ENCODE measurements at places on chromosomes 2 and 18. TPM values are rescaled to one million over a fixed set of nuclear protein-coding genes. Genes with fewer than 3 reads are reported as not detected.

The SCYGR4 gene
- not detected for total RNA-seq

The PELI1 gene
- 25.7 TPM for total RNA-seq

The MOGAT1 gene
- not detected for total RNA-seq

The ASXL3 gene
- 0.47 TPM for total RNA-seq

The SOWAHC gene
- total RNA-seq = 5.3 TPM

The RAB12 gene
- 61.5 TPM for total RNA-seq

The EVX2 gene
- total RNA-seq = not detected

The TTC39C gene
- 1.1 TPM for total RNA-seq

The LRRC30 gene
- total RNA-seq = not detected

The POMC gene
- 0.58 TPM for total RNA-seq

The DNAJC10 gene
- 133 TPM for total RNA-seq

The USP37 gene
- 6.9 TPM for total RNA-seq

The ANKRD39 gene
- total RNA-seq = 21.4 TPM

The SERPINB3 gene
- total RNA-seq = not detected

The TCF7L1 gene
- total RNA-seq = 6.8 TPM

The SLC11A1 gene
- total RNA-seq = 0.05 TPM

The CCDC74B gene
- 2.2 TPM for total RNA-seq

The PJVK gene
- total RNA-seq = 0.15 TPM

The UNC50 gene
- total RNA-seq = 38.1 TPM

The USP34 gene
- total RNA-seq = 94.1 TPM

The FAM124B gene
- 50.3 TPM for total RNA-seq

The SMYD5 gene
- total RNA-seq = 9.5 TPM

The KANSL1L gene
- total RNA-seq = 9.2 TPM

The RTKN gene
- total RNA-seq = 14.5 TPM

The INPP4A gene
- total RNA-seq = 21.9 TPM

The SEPTIN10 gene
- total RNA-seq = 87.3 TPM

The GKN1 gene
- not detected for total RNA-seq

The CYRIA gene
- 19.4 TPM for total RNA-seq

The KIF1A gene
- 1.2 TPM for total RNA-seq

The CCDC121 gene
- 1.5 TPM for total RNA-seq

The GREB1L gene
- total RNA-seq = 1.4 TPM

The SH3RF3 gene
- total RNA-seq = 32.5 TPM

The IMMT gene
- total RNA-seq = 85.3 TPM

The LAMA3 gene
- 4.9 TPM for total RNA-seq

The ADAM17 gene
- total RNA-seq = 42.2 TPM

The MEP1B gene
- total RNA-seq = not detected

The SPRED2 gene
- total RNA-seq = 11.9 TPM

The SH2D6 gene
- not detected for total RNA-seq

The NT5DC4 gene
- not detected for total RNA-seq

The BBS5 gene
- total RNA-seq = 5.5 TPM

The TUBA3E gene
- not detected for total RNA-seq

The TSPYL6 gene
- total RNA-seq = 0.06 TPM

The HOXD8 gene
- total RNA-seq = 14.2 TPM

The GAL3ST2 gene
- not detected for total RNA-seq

The ALKAL2 gene
- total RNA-seq = not detected

The STK11IP gene
- 5.6 TPM for total RNA-seq

The FTCDNL1 gene
- not detected for total RNA-seq
